ENCODE measurements at places on chromosomes 3 and 15. TPM values are rescaled to one million over a fixed set of nuclear protein-coding genes. Genes with fewer than 3 reads are reported as not detected.
A peak's percentile ranks its signal among the peaks of the same experiment; 100 is the strongest.

GRCh38 chr3:156285626-156286025 is 165.2 kb downstream of the KCNAB1 start:
- no peak for DNase-seq

DNA sequence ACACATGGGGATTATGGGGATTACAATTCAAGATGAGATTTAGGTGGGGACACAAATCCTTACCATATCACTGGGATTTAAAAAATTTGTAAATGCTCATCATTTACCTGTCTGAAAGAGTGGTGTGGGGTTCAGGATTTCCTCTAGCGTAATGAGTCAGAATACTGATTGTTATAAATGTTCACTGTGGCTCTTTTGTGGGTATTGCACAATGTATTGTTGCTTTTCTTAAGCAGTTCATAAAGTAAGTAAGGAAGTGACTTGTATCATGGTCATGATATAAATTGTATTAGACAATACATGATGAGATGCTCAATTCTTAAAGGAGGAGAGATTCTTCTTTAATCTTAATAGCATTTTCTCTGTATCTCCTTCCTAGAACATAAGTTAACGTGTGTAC is 262.1 kb downstream of the CNTN4 start:
- no peak for DNase-seq

CTXN2 gene
- 0.35 TPM for total RNA-seq

DNA sequence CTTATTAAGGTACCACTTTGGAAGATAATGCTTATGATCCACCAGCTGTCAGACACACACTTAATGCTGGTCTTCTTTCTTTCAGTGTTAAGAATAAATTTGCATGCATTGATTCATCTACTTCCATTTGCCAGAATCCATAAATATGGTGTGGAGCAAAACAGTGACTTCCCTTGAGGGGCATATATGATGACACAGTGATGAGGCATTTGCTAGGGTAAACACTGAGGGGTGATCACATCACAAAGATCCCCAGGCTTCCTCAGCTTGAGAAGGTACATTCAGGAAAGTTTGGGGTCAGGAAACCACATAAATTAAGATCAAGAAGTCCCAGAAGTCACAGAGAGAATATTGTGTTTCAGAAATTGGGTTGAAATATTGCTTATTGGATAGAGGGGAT is 9.9 kb upstream of the ZBED2 start:
- DNase-seq: no peak

PIERCE2 gene
- 3.1 TPM for total RNA-seq

MAGEL2 gene
- total RNA-seq: not detected

- peak; percentile 66 for DNase-seq
These were observed 89.5 kb upstream of the ATP2B2 start for GRCh38 chr3:10594915-10595314.

GRCh38 chr3:160675566-160676124 is 1.3 kb upstream of the ARL14 start:
- no peak for DNase-seq

CLSTN2 gene
- not detected for total RNA-seq

DNA sequence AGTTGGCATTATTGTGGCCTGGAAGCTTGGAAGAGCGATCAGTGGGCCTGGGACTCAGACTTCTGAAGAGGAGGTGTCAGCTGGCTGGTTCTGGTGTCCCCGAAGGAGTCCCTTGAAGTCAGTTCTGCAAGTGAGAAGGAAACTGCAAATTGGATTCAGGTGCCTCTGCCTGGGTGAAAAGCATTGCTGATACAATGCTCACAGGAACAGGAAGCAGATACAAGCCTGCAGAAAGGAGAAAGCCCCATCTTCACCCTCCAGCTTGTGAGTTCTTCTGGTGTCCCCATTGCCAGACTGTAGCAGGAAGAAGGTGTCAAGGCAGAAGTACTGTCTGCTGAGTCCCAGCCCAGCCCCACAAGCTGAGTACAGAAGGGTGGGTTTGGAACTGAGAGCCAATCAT is 271.3 kb downstream of the PLOD2 start:
- no peak for DNase-seq

- no peak for DNase-seq
These were observed 503.0 kb downstream of the NTRK3 start for GRCh38 chr15:87753539-87753938.

DNA sequence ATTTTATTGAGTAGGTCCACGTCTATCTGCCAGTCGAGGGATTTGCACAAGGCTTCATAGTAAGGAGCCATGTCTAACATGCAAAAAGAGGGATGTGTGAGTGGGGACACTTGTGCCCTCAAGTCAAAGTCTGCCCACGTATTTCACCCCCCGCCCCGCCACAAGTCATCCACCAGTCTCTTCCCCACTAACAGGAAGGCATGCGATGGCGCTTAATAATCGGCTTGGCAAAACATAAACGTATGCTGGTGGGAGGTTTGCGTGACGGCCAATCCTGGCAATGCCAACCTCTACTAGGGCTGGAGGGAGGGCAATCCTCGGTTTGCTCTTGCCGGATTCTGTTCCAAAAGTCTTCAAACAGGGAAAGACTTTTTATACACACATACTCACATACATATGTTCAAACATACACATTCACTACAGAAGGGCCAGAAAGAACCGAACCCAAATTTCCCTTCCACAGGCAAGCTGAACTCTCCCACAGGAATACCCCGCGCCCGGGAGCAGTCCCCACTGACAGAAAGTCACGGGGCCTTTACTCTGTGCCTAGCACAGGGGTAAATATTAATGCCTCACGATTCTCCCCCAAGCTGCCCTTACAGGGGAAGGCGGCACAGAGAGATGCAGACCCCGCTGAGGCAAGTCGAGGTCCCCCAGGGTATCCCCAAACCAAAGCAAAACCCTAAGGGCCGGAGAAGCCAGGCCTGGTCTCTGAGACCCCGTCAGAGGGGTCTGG is 675 bp downstream of the PSMD6 start:
- DNase-seq: no peak

TMOD2 gene
- total RNA-seq: 0.44 TPM

DNA sequence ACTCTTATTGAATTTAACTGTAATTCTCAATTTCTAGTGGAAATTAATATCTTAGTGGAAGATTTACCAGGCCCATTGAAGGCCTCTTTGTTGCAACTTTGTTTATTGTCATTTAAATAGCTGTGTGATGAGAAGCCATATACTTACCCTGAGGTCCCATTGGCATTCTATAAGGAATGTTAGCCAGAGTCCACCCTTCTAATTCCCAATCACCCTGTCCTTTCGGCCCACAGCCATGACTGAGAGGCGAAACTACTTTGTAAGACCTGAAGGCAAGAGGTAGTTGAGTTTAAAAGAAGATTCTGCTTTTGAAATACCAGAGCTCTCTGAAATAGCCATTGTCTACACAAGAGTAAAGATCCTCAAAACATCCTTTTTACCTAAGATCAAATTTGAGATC is 290.5 kb upstream of the RARB start:
- no peak for DNase-seq

DNA sequence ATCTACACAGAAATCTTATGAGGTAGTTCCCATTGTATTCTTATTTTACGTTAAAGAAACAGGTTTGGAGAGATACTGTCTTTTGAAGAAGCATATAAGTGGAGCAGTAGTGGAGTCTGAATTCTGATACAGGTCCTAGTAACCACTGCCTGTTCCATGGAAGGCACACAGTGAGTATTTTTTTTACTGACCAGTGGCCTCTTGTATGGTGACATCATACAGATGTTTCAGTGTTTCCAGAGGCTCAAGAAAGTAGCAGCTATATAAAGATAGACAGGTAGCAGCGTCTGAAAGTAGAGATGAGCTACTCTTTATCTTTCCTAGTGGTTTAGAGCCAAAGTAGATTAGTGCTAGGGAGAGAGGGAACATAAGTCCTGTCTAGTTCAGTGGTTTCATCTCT is 173.5 kb downstream of the LPP start:
- no peak for DNase-seq

DNA sequence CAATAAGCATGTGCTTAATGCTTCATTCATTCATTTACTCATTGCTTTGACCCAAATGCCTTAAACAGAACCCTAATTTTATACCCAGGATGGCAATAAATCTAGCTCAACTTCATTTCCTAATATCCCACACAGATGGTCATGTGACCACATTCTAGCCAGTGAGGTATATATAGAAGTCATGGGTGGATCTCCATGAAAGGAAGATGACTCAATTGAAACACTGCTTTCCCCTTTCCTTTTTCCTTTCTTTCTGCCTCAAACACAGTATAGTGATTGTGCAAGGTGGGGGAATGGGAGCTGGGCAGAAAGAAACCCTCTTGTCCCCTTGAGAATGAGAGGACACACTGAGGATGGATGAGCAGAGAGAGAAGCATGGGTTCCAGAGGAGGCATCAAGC is 183.5 kb upstream of the PRICKLE2 start:
- DNase-seq: no peak

GRCh38 chr3:154427685-154428285 is 2.2 kb downstream of the GPR149 start:
- no peak for DNase-seq

KLHL40 gene
- not detected for total RNA-seq

- DNase-seq: no peak
These were observed 14.8 kb downstream of the CCNDBP1 start for GRCh38 chr15:43199945-43200488.

ZDHHC23 gene
- total RNA-seq: 51.9 TPM

REC114 gene
- not detected for total RNA-seq

Measured in OCI-LY7 (cell line).